ENCODE measurements at places on chromosomes 7 and 10.

GRCh38 chr7:151680810-151681209 is 161.1 kb upstream of the RHEB start:
- DNase-seq = no peak

DNA sequence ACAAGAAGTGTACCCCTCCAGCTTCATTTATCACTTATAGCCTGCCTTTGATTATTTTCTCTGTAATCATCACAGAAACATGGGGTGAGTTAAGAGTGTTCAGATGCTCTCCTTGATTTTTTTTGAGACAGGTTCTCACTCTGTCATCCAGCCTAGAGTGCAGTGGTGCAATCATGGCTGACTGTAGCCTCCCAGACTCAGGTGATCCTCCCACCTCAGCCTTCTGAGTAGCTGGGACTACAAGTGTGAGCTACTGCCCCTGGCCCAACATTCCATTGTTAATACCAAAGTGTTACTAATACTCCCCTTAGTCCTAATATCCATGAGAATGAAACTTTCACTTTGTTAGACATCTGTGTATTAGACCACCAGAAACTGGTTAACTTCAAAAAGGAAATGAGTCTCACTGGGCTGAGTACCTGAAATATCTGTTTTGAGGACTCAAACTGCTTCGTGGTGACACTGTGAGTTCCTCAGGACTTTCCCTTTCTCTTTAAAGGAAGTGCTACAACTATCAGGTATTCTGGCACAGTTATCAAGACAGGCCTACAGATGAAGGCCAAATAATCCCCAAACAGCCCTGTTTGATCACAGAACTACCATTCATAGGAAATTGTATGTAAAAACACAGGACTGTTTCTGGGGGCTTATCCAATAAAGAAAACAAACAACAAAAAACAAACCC is 20.5 kb upstream of the CFAP70 start:
- no peak for DNase-seq

- no peak for DNase-seq
Measured at GRCh38 chr7:1883031-1883761, 213.1 kb downstream of the ELFN1 start.

DNA sequence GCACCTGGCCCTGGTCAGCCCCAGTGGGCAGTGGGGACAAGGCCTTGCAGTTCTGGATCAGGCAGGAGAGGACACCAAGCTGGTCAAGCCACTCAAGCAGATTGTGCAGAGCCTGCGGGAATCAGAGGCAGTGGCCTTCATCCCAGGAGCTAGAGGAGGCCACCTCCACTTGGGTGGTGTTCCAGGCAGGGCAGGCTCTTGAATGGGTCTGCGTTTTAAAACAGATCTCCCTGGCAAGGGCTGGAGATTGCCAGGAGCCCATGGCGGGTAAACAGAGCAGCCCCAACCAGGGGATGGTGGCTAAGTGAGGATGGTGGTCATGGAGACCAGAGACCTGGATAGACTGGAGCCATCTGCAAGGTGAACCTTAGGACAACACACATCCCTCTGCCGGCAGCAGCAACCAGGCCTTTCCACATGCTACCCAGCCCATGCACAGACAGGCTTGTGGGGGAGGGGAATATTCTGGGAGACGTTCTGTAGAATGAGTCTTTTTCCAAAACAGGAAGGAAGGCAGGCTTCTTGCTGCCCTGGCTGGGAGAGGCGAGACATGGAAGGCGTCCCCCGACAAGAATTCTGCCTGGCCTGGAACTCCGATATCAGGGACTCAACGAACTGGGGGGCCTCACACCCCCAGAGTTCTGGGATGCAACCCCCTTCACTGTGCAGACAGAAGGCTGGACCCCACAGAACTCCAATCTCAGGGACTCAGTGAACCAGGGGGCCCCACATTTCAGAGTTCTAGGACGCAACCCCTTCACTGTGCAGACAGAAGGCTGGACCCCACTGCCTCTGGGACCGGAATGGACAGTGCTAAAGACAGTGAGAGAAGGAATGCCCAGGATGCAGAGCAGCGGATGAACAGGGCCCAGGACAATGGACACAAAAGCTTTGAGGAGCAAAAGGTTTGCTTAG is 264.8 kb downstream of the PTPRN2 start:
- no peak for DNase-seq

DNA sequence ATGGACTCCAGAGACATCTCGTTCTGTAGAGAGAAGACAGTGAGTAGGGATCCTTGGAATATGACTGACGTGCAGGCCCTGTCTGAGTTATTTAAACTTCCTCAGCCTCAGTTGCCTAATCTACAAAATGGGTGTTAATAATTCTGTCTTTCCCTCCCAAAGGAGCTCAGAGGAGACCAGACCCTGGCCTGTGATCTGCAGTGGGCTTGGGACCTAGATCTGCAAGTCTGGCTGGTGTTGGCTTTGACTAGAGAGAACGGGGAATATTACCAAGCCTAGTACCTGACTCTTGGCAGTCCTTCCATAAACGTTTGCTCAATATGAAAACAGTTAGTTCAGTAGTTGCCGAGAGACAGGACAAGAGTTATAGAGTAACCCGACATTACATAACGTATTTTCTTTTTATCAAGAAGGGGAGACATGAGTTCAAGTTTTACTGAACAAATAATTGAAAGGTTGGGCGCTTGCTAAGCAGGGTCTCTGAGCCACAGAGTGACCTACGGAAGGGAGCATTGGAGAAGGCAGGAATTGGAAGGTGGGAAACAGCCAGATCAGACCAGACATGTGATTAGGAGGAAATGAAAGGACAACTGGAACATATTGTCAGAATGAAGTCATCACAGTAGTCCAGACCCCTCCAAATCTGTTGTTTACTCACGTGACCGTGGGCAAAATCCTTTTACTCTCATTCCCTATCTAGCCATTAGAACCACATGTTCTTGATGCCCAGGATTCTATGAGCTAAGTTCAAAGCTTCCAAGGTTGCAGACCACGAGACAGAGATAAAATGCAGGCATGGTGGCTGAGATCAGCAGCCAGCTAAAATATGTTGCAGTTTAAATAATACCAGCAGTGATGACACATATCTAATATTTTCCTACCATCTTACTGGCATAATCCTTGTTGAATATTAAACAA is 10.9 kb upstream of the CYP3A4 start:
- DNase-seq = no peak

- no peak for DNase-seq
Measured at GRCh38 chr7:151073990-151074389, 6.6 kb downstream of the FASTK start.

DNA sequence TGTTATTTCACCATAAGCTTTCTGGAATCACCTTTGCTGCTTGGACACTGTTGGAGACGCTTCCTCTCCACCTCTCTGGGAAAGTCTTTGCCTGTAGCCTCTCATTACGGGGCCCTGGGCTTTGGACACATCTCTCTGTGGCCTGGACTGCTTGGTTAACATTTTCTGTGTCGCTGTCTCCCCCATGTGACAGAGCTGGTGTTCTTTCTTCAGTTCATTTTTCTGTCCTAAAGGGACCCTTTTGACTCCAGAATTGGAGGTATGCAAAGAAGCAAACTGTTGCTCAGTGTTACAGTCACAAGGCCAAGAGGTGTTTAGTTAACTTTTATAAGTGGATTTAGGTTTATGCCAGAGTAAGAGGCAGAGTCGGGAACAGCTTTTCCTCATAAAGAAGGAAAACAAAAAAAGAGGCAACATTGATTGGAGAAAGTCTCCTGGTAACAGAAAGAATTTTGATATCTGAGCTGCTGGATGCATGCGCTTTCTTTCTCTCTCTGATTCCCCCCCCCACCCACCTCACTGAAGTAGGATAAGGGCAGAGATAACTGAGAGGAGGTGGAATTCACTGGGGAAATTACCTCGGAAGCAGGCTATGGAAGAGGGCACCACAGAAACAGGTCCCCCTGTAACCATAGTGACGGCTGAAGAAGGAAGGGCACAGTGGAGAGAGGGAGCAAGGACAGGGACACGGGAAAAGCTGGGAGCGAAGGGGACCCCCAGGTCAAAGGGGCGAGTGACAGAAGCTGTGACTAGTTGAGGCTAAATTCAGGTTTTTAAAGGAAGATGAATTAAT is 57.8 kb downstream of the LGI1 start:
- no peak for DNase-seq

Data from activated CD4-positive, alpha-beta T cell treated with anti-CD3 and anti-CD28 coated beads, Interleukin-2, amount 10 ng/mL, durations not matched to agents 7 days and 5 days (primary cell).